ENCODE measurements at places on chromosomes 7 and 10.

GRCh38 chr7:101792051-101792681, 25.3 kb upstream of the CUX1 start:
- no peak for DNase-seq

DNA sequence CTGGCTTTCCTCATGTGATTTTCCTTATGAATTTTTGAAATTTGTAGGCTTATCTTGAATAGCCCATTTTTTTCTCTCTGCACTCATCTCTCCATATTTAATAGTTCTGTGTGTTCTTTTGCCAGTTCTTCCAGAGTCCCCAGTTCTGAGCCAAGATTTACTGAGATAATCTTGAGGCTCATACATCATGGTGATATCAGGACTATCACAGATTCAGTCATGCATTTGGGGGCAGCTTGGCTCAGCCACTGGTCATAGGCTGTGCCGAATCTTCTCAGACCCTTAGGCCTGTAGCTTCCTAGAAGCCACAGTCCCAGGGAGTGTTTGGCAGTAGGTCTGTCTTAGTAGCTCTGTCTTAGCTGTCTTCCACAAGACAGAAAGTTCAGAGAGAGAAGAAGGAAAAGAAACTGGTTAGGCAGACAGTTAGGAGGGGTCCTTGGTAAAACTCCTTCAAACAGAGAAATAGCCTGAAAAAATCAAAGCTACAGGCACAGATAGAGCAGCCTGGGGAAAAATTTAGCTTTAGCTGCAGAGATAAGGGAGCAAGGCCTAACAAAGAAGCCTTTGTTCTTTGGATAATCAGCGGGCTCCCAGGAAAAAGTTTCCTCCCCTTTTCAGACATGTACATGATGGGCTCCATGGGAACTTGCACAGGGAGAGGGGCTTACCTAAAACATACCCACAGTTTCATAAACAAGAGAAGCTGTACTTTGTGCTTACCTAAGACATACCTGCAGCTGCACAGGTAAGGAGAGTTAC, 29.1 kb downstream of the FAS start:
- DNase-seq: no peak

DNA sequence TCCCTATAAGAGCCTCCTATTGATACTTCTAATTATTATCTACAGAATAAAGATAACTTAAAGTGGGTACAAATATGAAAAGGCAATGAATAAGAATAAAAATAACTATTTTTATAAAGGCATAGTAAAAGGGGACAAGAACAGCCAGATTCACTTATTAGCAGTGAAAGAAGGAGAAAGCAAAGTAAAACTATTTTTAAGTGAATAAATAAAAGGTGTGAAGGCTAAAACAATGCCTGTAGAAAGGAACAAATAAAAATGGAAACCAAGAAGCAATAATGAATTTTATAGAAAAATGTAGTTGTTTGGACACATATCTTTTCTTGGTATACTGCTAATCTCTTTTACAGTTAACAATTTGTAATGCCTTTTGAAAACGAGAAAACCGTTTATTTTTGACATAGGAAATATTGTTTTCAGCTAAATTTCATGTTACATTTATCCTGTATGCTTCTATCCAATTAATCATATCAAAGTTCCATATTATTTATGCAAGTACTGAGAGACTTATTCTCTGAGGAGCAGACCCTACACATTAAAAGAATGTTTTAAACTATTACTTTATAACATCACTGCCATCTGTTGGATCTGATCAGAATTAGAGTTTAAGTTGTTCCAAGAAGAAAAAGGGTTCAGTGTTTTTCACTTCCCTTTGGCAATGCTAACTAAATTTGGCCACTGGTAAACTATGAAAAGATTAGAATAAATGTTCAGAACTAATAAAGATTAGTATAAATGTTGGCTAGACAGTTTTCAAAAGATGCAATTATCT, 59.1 kb downstream of the ARMC3 start:
- DNase-seq: no peak

DNA sequence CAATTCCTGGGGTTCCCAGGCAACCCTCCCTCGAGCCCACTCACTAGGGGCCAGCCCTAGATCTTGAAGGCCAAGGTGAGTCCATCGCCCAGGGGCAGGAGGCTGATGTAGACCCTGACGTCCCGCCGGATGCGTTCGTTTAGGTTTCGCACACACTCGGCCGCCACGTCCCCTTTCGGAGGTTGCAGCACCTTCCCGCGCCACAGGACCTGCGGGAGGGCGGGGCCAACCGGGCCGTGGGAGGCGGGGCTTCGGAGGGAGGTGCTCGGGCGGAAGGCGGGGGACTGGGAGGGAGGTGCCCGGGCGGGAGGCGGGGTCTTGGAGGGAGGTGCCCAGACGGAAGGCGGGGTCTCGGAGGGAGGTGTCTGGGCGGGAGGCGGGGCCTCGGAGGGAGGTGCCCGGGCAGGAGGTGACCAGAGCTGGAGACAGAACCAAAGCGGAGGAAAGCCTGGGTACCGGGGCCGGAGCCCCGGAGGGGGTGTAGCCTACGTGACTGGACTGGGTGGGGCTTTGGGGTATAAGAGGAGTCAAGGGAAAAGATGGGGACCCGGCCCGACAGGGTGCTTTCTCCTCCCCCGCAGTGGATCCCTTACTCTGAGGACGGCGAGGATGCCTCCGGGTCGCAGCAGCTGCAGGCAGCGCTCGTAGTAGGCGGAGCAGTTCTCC, 1.6 kb downstream of the COMTD1 start:
- DNase-seq: peak; percentile 98

GRCh38 chr7:141071260-141071854, 2.5 kb upstream of the TMEM178B start:
- no peak for DNase-seq

DNA sequence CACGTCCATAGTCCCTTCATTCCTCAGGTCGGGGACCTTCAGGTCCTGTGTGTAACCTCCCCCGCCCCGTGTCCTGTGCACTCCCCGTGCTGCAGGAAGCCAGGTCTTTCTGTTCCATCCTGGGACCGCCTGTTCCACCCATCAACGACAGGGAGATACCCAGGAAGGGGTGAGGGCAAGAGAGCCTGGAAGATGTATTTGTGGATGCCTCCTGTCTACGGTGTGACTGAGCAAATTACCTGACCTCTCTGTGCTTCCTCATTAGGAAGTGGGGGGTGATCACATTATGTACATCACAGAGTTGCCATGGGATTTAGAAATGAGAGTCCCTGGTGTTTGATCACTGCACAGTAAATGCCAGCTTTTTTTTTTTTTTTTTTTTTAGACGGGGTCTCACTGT, 46.3 kb downstream of the GRID2IP start:
- DNase-seq: no peak

GRCh38 chr10:78861529-78862327, 207.0 kb upstream of the ZMIZ1 start:
- no peak for DNase-seq

DNA sequence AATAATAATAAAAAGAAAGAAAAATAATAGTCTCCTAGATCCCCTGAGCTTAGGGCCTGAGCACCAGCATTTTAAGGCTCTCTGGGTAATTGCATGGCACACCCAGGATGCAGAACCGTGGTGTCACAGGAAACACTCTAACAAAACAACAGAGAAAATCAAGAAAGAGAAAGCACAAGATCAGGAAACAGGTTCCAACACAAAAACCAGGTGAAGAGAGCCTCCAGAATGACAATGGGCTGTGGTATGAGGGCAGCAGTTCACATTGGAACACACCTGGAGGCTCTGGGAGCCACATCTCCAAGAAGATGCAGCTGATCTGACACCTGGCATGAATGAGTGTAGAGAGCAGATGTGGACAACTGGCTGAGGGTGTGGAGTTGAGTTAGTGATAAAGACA, 7.1 kb downstream of the MMRN2 start:
- no peak for DNase-seq

DNA sequence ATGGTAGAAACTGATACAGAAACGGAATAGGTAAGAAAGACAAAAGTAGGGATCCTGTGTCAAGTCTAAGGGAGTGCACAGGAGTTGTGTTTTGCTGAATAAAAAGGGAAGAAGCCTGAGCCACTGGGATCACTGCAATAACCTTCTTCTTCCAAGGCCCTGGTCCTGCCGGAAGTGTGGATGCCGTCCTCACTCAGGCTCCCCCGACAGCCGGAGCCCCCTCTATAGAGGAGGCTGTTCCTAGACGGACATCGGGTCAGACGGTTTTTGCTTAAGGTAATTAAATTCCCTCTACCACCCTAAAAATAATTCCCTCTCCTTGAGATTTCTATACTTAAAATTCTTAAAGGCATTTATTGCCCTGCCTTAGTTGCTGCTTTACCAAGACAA, 566.9 kb downstream of the PTPRN2 start:
- no peak for DNase-seq

- no peak for DNase-seq
Measured at GRCh38 chr10:113743594-113743993, 7.9 kb upstream of the PLEKHS1 start.

GRCh38 chr7:55130395-55131141, 111.8 kb downstream of the EGFR start:
- DNase-seq: no peak

DNA sequence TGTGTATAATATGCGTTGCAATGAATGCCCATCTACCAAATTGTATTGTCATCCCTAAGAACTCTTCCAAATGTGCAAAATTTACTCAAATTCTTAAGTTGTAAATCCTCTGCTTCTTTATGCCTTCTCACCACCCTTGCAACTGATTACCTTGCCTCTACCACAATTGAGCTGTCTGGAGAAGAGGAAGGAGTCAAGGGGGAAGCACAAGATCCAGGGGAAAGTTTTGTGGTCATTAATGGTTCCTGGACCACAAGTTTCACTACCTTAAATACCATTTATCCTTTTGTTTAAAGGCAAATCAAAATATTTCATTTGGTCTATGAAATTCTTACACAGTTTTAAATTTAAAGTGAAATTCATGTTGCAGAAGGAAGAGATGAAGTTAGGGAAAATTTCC, 16.7 kb downstream of the CRPPA start:
- DNase-seq: no peak

- DNase-seq: no peak
Measured at GRCh38 chr10:48598936-48599829, 5.7 kb downstream of the ARHGAP22 start.

DNA sequence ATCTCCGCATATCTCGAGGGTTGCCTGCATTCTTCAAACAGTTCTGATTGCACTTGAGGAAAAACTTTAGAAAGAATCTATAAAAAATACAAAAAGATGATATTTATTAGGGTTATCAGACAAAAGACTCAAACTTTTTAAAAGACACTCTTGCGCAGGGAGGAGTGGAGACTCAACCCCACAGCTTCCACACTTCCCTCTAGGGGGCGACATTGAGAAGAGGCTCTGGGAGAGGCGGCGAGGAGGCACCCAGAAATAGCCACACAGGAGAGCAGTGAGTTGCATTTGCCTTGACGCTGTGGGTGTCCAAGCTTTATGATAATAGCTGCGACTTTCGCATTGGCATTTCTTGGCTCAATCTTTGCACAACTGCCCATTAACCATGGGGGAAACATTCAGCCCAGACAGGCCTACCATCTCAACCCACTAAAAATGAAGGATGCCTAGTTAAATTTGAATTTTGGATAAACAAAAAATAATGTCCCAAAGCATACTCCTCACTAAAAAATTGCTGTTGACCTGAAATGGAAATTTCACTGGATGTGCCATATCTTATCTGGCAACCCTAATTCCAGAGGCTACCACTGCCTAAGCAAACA, 86.2 kb downstream of the EBF3 start:
- no peak for DNase-seq

DNA sequence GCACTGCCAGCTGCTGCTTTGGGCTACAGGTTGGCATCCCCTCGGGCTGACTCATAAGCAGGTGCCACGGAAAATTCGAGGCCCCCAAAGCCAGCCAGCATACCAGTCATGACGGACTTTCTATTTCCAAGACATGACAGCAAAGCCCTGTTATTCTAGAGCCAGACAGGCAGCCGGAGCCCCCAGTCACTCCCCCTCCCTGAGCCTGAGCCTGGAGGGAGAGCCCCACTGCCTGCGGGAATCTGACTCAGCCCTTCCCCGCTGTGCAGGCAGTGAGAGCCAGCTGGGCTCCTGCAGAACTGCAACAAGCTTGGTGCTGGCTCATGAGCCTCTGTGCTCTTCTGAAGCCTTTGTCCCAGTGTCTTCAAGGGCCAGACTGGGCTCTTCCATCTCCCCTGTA, 15.8 kb downstream of the BTBD16 start:
- no peak for DNase-seq

DNA sequence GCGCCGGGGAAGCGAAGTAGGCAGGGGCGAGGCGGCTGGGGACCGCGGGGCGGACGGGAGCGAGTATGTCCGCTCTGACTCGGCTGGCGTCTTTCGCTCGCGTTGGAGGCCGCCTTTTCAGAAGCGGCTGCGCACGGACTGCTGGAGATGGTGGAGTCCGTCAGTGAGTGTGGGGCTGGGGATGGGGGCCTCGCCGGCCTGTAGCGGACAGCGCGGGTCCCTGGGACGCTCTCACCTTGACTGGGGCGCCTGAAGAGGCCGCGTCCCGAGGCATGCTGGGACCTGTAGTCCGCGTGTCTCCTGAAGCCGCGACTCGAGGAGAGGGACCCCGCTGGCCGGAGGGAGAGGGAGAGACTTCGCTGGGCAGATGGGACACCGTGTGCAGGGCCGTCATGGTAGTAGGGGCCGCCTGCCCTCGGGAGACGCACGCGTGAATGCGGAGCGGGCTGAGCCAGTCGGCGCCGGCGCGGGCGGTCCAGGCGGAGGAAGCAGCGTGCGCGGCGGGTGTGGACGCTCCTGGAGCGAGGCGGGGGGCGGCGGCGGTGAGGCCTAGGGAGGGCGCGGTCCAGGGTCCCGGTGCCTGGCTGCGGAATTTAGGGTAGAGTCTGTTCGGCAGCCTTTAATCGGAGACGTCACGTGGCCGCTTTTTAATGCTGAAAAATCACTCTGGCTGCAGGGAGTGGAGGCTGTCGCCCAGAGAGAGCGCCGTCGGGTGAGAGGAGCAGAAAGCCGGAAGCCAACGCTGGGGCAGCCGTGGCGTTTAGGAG, at the start of gene NDUFB2:
NDUFB2 (plus strand) TSS at position 29 of the 767 bp plus-strand sequence; CDS start at position 66, 37 bp downstream.
- peak; percentile 32 for DNase-seq

GRCh38 chr10:97708976-97709946, 4.3 kb upstream of the MARVELD1 start:
- no peak for DNase-seq

GRCh38 chr10:95663496-95663895, 7.0 kb upstream of the ALDH18A1 start:
- no peak for DNase-seq

DNA sequence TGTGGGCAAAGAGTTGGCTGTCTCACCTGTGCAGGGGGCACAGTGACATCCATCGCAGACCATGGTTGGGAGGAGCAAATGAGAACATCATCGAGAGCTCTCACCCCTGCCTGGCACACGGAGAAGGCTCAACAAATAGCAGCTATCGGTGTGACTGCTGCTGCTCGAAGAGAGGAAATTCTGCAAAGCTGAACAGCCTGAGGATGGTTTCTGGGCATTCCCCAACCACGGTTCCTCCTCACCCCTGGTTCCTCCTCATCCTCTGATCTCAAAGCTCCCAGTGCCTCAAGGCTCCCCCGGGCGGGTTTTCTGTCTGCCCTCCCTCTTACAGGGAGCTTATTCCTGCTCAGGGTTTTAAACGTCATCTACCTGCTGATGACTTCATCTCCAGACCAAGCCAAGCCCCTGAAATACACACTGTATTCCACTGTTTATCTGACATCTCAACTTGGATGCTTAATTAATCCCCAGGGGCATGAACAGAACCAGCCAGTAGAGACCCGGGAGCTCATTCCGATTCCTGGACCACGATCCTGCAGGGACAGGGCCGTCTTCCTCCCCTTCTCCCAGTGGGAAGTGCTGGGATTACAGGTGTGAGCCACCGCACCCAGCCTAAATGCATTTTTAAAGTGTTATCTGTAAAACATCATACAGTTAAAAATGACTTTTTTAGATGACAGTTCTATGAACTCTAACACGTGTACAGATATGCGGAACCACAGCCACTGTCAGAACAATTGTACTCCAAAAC, 19.5 kb upstream of the NOM1 start:
- DNase-seq: no peak

Data from stimulated activated CD4-positive, alpha-beta T cell treated with anti-CD3 and anti-CD28 coated beads, Interleukin-1b, Interleukin-23, amount 100 ng/mL, for 1 hour (primary cell).